Fibroblast of the aortic adventitia (primary cell): ENCODE measurements at places on chromosomes 11 and 22.

DNA sequence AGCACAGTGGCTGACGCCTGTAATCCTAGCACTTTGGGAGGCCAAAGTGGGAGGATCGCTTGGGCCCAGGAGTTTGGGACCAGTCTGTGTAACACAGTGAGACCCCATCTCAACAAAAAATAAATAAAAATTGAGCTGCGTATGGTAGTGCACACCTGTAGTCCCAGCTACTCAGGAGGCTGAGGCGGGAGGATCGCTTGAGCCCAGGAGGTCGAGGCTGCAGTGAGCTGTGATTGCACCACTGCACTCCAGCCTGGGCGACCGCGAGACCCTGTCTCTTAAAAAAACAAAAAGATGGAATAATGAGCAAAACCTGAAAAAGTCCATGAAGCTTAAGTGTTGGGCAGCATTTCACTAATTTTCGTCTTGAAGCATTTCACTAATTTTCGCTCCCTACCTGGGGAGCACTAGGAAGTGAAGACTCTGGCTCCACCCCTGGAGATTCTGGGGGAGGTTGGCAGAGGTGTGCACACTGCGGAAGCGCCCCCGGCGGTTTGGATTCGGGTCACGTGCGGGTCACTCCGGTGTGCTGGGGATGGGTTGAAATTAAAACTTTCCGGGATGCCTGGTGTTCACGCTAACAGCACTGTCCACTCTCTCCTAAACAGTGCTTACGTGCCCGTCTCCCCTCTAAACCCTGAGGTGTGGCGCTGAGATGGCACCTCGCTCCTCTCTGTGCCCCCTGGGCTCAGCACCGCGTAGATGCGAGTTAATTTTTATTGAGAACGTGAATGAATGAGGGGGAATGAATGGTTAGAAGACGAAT, 906 bp upstream of the NAA40 start:
- no peak for DNase-seq

DNA sequence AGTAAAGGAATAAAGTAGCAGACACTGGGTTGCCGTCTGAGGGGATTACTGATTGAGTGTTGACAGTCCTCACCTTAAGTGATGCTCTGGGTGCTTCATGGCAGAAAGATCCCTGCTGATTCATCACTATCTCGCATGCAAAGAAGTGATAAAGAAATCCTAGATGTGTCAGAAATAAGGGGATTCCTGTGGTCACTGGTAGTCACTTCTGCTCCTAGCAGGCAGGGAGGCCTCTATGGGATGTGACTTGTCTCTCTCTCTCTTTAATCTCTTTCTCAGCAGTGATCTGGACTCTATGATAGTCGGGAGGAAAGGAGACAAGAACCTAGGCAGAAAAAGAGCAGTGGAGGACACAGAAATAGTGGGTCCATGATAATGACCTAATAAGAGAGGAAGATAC, 30.9 kb upstream of the OR56A1 start:
- DNase-seq = no peak

DNA sequence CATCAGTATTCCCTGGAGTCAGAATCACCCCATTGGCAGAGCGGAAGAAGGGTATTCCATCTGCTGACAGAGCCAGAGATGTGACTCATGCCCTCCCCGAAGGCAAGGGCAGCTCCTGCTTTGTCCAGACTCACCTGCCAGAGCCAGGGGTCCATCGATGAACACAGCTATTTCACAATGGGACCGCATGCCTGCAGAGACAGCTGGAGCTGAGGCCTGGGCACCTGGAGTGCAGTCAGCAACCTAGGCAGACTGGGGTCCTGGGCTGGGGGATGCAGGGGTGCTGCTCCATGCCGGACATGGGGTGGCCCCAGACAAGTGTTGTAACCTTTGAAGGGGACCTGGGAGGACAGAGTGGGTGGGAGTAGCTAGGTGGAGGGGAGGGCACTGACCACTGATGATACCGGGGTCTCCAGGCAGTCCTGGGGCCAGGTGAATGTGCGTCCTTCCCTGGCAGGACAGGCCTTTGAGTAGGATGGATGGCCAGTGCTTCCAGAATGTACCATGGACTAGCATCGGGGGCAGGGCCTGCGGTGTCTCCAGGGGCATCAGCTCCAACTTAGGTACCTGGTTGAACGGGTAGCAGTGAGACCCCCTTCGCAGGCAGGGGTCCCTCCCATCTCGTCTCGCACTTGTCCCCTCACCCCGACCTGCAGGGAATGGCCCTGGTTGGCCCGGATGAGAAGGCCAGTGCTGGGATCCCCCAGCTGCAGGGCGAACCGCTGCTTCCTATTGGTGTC, 1.7 kb downstream of the TRPT1 start:
- no peak for DNase-seq

- no peak for DNase-seq
These were observed 100.1 kb upstream of the BID start for GRCh38 chr22:17874231-17874905.

GRCh38 chr11:82750643-82751139, 17.0 kb upstream of the FAM181B start:
- no peak for DNase-seq

DNA sequence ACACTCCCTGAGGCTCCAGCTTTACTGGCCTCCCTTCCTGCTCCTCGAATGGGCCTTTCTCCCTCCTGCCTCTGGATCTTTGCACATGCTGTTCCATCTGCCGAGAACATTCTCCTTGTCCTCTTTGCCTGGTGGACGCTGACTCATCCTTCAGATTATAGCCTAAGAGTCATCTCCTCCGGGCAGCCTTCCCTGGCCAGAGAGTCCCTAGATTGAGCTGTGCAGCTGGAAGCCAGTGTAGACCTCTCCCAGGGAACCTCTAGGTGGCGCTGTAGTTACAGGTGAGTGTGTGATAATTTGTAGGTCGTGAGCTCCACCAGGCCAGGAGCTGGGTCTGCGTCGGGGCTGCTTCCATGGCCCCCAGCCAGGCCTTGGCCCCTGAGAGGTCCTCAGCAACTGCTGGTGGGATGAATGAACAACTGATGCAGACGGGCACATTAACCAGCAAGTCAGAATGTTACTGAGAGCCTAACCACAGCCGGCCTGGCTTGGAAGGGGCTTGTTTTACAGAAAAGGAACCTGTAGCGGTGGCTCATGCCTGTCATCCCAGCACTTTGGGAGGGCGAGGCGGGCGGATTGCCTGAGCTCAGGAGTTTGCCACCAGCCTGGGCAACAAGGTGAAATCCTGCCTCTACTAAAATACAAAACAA, 8.7 kb downstream of the PNPLA5 start:
- DNase-seq = peak; percentile 68

DNA sequence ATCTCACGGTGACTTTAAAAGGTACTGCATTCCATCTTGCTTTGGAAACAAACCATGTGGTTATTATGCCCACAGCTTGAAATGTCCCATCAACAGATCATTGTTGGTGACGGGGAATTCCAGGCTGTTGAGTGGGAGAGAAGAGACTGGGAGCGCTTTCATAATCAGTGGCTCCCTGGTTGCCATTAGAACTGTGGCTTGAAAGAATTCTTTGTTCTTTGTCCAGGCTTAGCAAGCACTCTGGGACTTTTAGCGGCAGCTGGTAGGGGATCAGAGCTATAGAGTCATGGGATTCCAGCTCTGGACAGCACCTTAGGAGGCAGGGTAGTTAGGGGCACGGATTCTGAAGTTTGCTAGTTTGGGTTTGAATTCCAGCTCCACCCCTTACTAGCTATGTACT, 22.0 kb downstream of the MMP20 start:
- peak; percentile 47 for DNase-seq
